ENCODE measurements at places on chromosomes 2 and 18.

- DNase-seq, result no peak
Observed at GRCh38 chr2:109270505-109271312, 141.7 kb downstream of the SH3RF3 start.

- no peak for DNase-seq
Observed at GRCh38 chr2:147368306-147368705, 476.5 kb upstream of the ACVR2A start.

DNA sequence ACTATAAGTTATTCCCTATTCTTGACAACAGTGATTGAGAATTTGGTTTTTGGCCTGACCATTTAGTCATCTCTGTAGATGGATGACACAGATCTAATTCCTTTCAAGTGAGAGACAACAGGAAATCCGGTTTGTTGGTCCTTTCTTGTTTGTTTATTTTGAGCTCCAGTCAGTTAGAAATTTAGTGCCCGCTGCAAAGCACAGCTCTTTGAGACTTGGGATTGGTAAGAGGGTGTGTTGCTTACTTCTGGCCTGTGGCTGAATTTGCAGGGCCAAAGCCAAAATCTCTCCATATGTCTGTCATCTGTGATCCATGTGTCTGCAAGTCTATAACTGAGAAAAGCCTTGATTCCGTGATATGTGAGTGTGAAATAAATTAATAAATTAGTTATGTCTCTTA, 74.3 kb downstream of the BIN1 start:
- DNase-seq, result no peak

DNA sequence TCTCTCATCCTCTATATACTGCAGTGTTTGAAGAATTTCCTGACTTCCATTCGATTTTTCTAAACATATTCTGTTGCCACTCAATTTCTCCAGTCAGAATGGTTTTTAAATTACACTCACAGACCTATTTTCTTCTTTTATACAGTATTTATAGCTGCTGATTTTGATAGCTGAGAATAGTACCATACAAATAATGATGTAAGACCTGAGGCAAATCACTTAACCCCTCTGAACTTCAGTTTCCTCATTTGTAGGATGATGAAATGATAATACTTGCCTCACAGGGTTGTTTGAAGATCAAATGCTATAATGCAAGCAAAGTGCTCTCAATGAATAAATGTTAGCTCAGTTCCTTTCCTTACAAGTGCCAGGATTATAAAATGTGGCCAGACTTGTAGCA, 241.8 kb downstream of the CPS1 start:
- no peak for DNase-seq

Data from urothelium cell line (cell line).